ENCODE measurements at places on chromosomes 5 and 9.

- DNase-seq = no peak
These were observed 231.1 kb downstream of the MLLT3 start for GRCh38 chr9:20391208-20391607.

DNA sequence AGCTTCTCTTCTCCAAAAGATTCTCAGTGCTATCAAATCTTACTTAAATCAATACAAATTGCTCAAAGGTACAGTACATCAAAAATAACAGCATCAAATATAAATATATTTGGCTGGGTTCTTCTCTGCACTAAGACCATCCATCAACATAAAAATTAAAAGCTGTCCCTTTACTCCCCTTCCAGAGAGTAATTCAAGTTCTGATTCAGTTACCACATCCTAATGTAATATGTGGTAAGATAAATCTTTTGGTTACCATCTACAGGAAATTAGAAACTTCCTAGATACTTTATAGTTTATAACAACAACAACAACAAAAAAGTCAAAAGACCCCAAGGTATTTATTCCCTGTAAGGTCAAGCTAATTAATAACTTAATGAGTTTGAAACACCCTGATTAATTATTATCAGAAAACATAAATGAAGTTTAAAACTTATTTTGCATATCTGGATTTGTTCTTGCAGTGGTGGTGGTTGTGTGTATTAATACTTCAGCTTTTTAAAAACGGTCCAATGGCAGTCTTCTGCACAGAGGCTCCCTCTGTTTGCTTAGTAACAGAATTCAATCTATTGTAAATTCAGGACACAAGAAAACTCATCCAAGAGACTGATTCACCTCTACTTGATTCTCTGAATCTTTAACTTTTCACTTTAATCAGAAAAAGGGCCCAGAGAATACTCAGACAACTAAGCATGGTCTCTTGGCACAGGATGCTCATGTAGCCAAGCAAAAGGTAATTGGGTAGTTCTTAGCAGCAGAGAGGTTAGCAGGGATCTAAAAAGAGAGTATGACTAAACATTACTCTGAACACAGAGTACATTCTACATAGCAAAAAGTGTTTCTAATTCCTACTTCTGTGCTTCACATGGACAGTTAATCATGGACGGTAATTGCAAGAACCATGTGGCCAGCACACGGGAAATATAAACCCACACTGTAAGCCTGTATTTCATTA is 20.1 kb downstream of the DIAPH1 start:
- DNase-seq = no peak

GRCh38 chr5:95102080-95102479 is 182.8 kb downstream of the MCTP1 start:
- DNase-seq = no peak

GRCh38 chr9:34741628-34742027 is 31.7 kb upstream of the CCL21 start:
- no peak for DNase-seq

GRCh38 chr9:72577212-72577753 is 55.9 kb downstream of the TMC1 start:
- DNase-seq = no peak

DNA sequence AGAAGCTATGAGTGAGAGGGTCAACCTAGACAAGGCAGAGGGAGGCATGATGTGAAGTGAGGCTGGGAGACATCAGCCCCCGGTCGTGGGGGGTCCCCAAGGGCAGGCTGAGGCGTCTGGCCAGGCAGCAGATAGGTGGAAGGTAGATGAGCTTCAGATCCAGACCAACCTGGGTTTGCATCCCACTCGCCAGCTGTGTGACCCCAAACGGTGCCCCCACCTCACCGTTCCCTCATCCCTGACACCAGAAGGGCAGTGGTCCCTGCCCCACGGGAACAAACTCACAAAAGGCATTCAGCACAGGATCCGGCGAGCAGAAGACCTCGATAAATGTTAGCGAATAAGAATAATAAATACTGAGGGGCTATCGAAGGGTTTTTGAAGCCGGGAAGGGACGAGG is 27.5 kb upstream of the LMX1B start:
- no peak for DNase-seq

GRCh38 chr5:179397516-179397915 is 52.3 kb upstream of the ADAMTS2 start:
- no peak for DNase-seq

- DNase-seq = no peak
These were observed 615.7 kb upstream of the ARRDC3 start for GRCh38 chr5:91998774-91999173.

DNA sequence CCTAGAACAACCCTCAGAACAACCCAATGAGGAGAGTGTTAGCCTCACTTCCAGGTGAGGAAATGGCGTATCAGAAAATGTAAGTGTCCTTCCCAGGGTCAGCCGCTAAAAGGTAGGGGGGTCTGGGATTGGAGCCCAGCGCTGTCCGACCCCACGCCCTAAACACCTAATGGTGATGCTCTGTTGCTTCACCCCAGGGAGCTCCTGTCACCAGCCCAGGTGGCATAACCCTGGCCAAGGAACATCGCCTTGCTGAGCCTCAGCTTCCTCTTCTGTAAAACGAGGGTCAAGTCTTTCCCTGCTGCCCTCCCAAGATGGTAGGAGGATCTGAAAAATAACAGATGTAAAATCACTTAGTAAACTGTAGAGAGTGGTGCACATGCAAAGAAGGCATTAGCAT is 132.5 kb downstream of the PAX5 start:
- no peak for DNase-seq

GRCh38 chr9:31336386-31336785 is 1048.1 kb upstream of the ACO1 start:
- DNase-seq = no peak

GRCh38 chr5:101206534-101206933 is 303.5 kb upstream of the ST8SIA4 start:
- no peak for DNase-seq

- DNase-seq = no peak
These were observed 7.8 kb downstream of the TOR1B start for GRCh38 chr9:129810788-129811187.

Measured in SIG-M5 (cell line).